ENCODE measurements at places on chromosomes 2 and 18. TPM values are rescaled to one million over a fixed set of nuclear protein-coding genes. Genes with fewer than 3 reads are reported as not detected.
A peak's percentile ranks its signal among the peaks of the same experiment; 100 is the strongest.

- no peaks in the 10 kb centered on the region for H3K36me3 ChIP-seq
- H3K4me3 ChIP-seq: no peak overlapping the region
- no peak overlapping the region for H3K27ac ChIP-seq
- DNase-seq: no peak
These were observed 74.0 kb downstream of the FRZB start for GRCh38 chr2:182792441-182792840.

GRCh38 chr2:137031731-137032130, 266.4 kb downstream of the THSD7B start:
- no peak overlapping the region for H3K27ac ChIP-seq
- H3K27me3 ChIP-seq: no peaks in the 10 kb centered on the region
- H3K4me1 ChIP-seq: no peaks in the 10 kb centered on the region

- peak overlapping the region; percentile 43 for H3K27ac ChIP-seq
- DNase-seq: no peak
- H3K36me3 ChIP-seq: peaks cover 51% of the 10 kb centered on the region
- no peak overlapping the region for H3K4me3 ChIP-seq
These were observed 139.8 kb downstream of the MAP4K4 start for GRCh38 chr2:101837354-101837753.

Gene MFSD2B
- 0.27 TPM for polyA plus RNA-seq

- no peak overlapping the region for H3K27ac ChIP-seq
- DNase-seq: no peak
- no peak overlapping the region for H3K4me3 ChIP-seq
- H3K36me3 ChIP-seq: no peaks in the 10 kb centered on the region
These were observed 4.8 kb upstream of the SNED1 start for GRCh38 chr2:240993446-240994170.

GRCh38 chr2:1081451-1082225, 131.0 kb downstream of the SNTG2 start:
- DNase-seq: no peak
- H3K4me1 ChIP-seq: no peaks in the 10 kb centered on the region
- peak overlapping the region; percentile 48 for H3K27ac ChIP-seq
- H3K36me3 ChIP-seq: no peaks in the 10 kb centered on the region
- no peaks in the 10 kb centered on the region for H3K27me3 ChIP-seq

- H3K27ac ChIP-seq: no peak overlapping the region
- DNase-seq: no peak
- H3K4me3 ChIP-seq: no peak overlapping the region
- H3K4me1 ChIP-seq: no peaks in the 10 kb centered on the region
These were observed 220.8 kb upstream of the HDAC4 start for GRCh38 chr2:239621611-239622010.

Gene TNFAIP6
- not detected for polyA plus RNA-seq

DNA sequence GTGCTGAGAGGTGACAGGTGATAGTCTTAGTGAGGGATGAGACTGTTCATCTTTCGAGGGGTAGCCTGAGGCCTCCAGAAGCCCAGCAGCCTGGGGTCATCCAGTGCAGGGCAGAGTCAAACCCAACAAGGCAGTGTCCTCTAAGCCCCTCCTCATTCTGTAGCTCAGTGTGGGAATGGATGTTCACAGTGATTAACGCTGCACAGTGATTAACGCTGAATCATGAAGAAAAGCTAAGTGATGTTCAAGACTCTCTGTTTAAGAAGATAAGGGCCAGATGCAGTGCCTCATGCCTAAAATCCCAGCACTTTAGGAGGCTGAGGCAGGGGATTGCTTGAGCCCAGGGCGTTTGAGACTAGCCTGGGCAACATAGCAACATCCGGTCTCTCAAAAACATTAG, 56.3 kb upstream of the LAPTM4A start:
- no peaks in the 10 kb centered on the region for H3K36me3 ChIP-seq
- no peak overlapping the region for H3K4me3 ChIP-seq

Gene UPP2
- not detected for polyA plus RNA-seq

DNA sequence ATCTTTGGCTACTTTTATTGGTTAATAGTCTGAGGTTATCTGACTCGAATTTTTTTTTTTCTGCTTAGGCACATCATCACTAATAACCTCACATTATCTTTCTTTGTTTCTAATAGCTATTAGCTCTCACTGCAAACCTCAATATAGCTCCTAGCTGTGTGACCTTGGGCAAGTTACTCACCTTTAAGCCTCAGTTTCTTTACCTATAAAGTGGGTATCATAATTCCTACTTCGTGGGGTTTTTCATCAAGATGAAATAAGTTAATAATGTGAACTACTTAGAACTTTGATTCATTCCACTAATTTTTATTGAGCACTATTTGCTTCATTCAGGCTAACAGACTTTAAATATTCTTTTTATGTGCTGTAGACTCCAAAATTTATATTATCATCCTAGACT, 55.5 kb downstream of the AGPS start:
- no peaks in the 10 kb centered on the region for H3K4me1 ChIP-seq
- no peak overlapping the region for H3K27ac ChIP-seq
- H3K27me3 ChIP-seq: no peaks in the 10 kb centered on the region
- no peak overlapping the region for H3K4me3 ChIP-seq
- DNase-seq: no peak

- no peaks in the 10 kb centered on the region for H3K4me1 ChIP-seq
- H3K4me3 ChIP-seq: no peak overlapping the region
- H3K27ac ChIP-seq: no peak overlapping the region
- peaks cover 34% of the 10 kb centered on the region for H3K27me3 ChIP-seq
- H3K36me3 ChIP-seq: no peaks in the 10 kb centered on the region
These were observed 58.9 kb downstream of the TRPM8 start for GRCh38 chr2:233976087-233976486.

DNA sequence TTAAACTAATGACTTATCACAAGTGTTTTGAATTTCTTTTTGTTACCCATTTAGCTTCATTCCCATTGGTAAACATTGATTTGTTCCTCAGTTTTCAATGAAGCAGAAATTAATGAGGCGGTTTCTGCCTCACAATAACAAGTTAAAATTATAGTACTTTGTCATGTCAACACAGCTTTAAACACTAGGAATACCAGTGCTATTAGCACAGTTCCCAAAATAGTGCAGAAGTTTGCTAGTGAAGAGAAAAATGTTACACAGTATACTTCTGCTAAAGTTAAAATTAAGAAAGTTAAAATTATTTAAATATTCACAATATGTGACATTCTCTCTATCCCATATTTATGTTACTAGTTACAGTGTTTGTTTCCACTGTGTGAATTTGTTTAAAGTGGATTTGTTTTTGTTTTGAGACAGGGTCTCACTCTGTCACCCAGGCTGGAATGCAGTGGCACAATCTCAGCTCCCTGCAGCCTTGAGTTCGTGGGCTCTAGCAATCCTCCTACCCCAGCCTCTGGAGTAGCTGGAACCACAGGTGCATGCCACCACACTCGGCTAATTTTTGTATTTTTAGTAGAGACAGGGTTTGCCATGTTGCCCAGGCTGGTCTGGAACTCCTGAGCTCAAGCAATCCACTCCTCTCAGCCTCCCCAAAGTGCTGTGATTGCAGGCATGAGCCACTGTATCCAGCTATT, 3.8 kb upstream of the CHN1 start:
- no peak for DNase-seq
- H3K4me3 ChIP-seq: no peak overlapping the region
- H3K27me3 ChIP-seq: peaks cover 32% of the 10 kb centered on the region
- H3K27ac ChIP-seq: no peak overlapping the region

Gene ACMSD
- not detected for polyA plus RNA-seq

DNA sequence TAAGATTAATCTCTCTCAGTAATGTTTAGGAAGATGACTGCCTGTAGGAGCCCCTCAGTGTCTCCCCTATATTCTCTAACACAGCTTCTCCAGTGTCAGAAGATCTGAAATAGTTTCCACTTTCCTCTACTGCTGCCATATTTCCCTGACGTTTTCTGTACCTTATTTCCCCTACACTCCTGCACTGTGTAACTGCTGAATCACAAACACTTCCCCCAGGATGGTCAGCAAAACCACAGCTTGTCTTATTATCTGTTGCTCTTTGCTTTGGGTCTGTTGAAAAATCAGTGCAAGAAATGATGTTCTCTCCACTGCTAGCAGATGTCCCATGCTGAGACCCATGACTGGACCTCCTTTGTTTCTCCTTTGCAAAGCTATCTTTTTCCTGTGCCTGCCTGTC, 441.7 kb downstream of the EPHA4 start:
- no peak overlapping the region for H3K4me3 ChIP-seq
- no peaks in the 10 kb centered on the region for H3K4me1 ChIP-seq
- no peak overlapping the region for H3K27ac ChIP-seq
- H3K36me3 ChIP-seq: peaks cover 11% of the 10 kb centered on the region
- no peak for DNase-seq

GRCh38 chr18:29083545-29083944, 906.6 kb upstream of the CDH2 start:
- H3K27me3 ChIP-seq: no peaks in the 10 kb centered on the region
- DNase-seq: no peak
- no peaks in the 10 kb centered on the region for H3K4me1 ChIP-seq
- no peak overlapping the region for H3K4me3 ChIP-seq

Gene CYP26B1
- not detected for polyA plus RNA-seq

Gene TGFA
- not detected for polyA plus RNA-seq

Gene TRIM43B
- not detected for polyA plus RNA-seq

GRCh38 chr2:171225302-171225980, 64.7 kb upstream of the TLK1 start:
- no peaks in the 10 kb centered on the region for H3K27me3 ChIP-seq
- no peaks in the 10 kb centered on the region for H3K4me1 ChIP-seq
- no peak overlapping the region for H3K27ac ChIP-seq

DNA sequence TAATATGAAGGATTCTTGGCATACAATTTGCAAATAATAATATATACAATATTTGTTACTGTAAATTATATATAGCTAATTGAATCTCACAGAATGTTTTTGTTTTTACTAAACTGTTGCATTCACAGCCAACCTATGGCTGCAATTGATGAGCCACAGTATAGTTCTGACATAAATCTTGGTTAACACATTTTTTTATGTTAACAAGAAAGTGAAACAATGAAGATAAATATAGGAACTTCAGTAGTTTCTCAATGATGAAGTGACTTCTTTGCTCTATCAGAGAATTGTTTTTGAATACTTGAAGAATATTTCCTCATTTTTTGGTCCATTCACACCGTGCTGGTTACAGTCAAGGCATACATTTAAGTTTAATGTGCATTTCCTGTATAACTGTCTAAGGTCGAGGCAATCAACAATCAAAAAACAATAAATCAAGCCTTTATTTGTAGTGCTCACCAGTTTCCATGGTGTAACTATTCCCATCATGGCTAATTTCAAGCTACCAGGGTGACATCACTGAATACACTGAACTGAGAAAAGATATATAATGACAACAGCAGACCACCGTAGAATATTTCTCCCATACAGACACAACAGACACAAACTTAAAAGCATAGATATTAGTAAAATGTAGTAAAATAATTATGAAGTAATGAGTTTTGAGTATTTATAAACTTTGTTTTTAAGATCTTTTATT, 12.9 kb upstream of the ETAA1 start:
- H3K36me3 ChIP-seq: no peaks in the 10 kb centered on the region
- H3K4me3 ChIP-seq: no peak overlapping the region
- H3K27ac ChIP-seq: no peak overlapping the region
- no peaks in the 10 kb centered on the region for H3K4me1 ChIP-seq
- no peak for DNase-seq

DNA sequence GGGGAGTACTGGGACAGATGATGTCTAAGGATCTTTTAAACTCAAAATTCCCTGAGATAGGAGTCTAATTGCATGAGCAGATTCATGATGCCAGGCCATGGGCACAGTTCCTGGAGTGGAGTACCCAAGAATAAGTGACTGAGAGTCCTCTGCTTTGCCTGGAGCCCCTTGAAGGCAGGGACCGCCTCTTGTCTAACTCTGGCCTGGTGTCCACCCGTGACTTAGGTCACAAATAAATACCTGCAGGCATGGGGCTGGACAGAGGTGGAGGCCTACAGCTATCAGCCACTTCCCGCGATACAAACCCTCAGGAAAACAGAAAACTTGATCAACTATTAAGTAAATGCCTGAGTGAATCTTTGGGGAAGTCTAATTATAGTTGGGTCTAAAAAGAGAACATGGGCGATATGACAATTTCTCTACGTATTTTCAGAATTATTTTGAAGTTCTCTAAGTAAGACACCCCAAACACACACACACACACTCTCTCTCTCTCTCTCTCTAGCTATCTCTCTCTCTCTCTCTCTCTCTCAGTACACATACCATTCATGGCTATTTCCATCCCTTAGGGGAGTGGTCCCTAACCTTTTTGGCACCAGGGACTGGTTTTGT, 1.8 kb upstream of the WIPF1 start:
- H3K27me3 ChIP-seq: no peaks in the 10 kb centered on the region
- no peaks in the 10 kb centered on the region for H3K36me3 ChIP-seq
- peaks cover 79% of the 10 kb centered on the region for H3K4me1 ChIP-seq
- peak overlapping the region; percentile 97 for H3K27ac ChIP-seq

Gene OTOS
- not detected for polyA plus RNA-seq

- no peak overlapping the region for H3K4me3 ChIP-seq
- H3K4me1 ChIP-seq: no peaks in the 10 kb centered on the region
- peaks cover 8% of the 10 kb centered on the region for H3K27me3 ChIP-seq
- no peak for DNase-seq
- no peak overlapping the region for H3K27ac ChIP-seq
- H3K36me3 ChIP-seq: no peaks in the 10 kb centered on the region
These were observed 33.6 kb upstream of the RPL31 start for GRCh38 chr2:100968146-100969145.

GRCh38 chr2:156845806-156846558, 409.8 kb downstream of the GPD2 start:
- H3K27me3 ChIP-seq: no peaks in the 10 kb centered on the region
- H3K36me3 ChIP-seq: no peaks in the 10 kb centered on the region
- H3K27ac ChIP-seq: no peak overlapping the region

DNA sequence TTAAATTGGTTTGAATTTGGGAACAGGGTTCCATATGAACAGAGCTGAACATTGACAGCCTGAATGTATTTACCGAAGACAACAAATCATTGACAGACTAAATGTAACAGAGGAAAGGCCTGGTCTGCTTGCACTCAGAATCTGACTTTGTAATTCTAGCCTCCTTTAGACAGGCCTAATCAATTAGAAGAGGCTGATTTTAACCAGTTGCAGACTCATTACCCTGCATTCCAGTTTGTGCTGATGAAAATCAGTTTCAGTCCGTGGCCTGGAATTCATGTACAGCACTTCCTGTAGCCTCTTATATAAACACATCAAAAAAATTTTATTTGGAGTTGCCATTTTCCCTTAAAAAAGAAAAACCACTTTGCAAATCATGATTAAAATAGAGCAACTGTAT, 93.1 kb upstream of the ZFP36L2 start:
- no peaks in the 10 kb centered on the region for H3K4me1 ChIP-seq
- H3K27ac ChIP-seq: no peak overlapping the region
- DNase-seq: no peak
- H3K36me3 ChIP-seq: peaks cover 9% of the 10 kb centered on the region

GRCh38 chr2:181374781-181375675, 82.2 kb upstream of the ITGA4 start:
- H3K27ac ChIP-seq: no peak overlapping the region
- no peak overlapping the region for H3K4me3 ChIP-seq
- DNase-seq: no peak

Gene ZC3H15
- polyA plus RNA-seq: 52.2 TPM

DNA sequence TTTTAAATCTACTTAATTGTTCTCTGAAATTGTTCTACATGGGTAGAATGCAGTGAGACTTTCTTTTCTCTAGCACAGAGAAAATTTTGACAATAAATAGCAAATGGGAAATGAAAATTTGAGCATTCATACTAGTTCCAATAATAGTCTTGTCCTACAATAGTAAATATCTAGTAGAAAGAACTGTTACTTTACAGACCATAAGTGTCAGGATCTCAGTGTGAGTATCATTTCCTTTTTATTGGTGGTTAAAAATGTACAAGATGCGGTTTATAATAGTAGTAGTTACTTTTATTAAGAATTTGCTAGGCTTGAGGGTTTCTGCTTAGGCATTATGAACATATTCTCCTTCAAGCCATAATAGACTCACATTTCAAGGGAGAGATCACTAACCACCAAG, 43.2 kb downstream of the KCNE4 start:
- H3K4me1 ChIP-seq: no peaks in the 10 kb centered on the region
- H3K27me3 ChIP-seq: peaks cover 5% of the 10 kb centered on the region
- no peak overlapping the region for H3K4me3 ChIP-seq
- no peaks in the 10 kb centered on the region for H3K36me3 ChIP-seq
